GM13977 (cell line): ENCODE measurements at places on chromosomes 16 and 17.

DNA sequence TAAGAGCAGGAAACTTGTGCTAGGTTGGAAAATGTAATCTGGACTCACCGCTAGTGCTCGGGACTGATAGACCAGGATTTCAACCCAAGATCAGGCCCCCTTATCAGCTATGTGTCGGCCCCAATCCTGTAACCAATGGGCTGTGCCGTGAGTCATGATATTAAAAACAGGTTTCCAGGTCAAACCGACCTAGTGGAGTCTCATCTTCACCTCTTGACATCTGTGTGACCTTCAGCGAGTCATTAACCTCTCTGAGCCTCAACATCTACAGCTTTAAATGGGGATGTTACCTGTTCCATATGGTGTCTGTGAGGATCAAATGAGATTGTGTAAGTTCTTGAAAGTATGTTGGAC is 512 bp downstream of the PMM2 start:
- no peak for DNase-seq

DNA sequence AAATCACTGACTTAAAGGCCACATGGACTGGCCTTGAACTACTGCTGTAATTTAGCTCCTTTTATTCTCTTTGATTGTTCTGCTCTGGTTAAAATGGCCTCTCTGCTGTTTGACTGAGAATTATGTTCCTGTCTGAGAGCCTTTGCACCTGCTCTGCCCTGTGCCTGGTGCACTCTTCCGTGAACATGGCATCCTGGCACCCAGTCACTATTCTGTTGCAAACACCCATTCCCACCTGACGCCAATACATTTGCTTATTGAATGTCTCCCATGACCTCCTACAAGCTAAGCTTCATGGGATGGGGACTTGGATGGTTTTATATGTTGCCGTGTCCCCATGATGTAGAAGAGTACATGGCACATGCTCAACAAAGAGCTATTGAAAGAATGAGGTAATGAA is 20.1 kb downstream of the HSD17B2 start:
- no peak for DNase-seq

GRCh38 chr17:33209671-33210070 is 83.4 kb downstream of the ASIC2 start:
- no peak for DNase-seq

GRCh38 chr17:13642188-13642587 is 40.5 kb upstream of the HS3ST3A1 start:
- no peak for DNase-seq
